Stimulated activated CD4-positive, alpha-beta T cell treated with anti-CD3 and anti-CD28 coated beads, Interleukin-2, amount 100 ng/mL, for 48 hours (primary cell): ENCODE measurements at places on chromosomes 3 and 15.

- no peak for DNase-seq
Observed at GRCh38 chr3:193942516-193943055, 193.4 kb upstream of the HES1 start.

DNA sequence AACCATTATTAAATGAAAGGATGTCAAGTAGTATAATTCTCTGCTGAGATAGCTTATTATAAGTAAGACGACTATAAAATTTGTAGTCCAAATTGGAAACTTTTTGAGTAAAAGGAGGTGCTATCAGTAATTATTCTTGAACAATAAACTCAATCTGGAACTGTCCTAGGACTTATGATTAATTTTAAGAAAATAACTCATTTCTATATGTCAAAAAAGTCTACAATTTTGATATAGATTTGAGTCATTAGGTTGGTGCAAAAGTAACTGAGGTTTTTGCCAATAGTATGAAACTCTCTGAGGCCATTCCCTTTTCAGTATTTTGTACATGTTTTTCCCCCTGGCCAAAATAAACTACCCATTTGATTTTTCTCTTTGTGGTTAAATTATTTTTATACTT is 41.0 kb downstream of the LEKR1 start:
- DNase-seq: no peak

GRCh38 chr15:40471105-40471807 is 472 bp downstream of the CHST14 start:
- no peak for DNase-seq

DNA sequence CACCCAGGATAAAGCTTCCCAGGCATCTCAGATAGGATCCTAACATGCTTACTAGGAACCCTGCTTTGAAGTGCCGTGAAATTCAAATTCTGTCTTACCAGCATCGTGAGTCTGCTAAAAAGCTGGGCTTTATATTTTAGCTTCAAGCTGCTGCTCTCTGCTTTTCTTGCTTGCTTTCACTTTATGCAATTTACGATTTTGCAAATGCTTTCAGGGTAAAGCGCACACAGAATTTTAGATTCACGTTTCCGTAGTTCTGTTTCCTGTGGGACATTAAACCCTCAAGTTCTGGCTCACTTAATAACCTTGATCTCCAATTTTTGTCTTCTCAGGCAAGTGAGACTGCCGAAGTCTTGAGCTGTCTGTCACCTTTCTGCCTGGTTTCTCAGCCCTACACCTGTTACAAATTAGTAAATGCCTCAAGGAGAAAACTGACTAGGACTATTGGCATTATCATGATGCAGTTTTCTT is 170.5 kb upstream of the TGFBR2 start:
- no peak for DNase-seq

- DNase-seq: no peak
Observed at GRCh38 chr3:47024932-47025331, 45.5 kb downstream of the NBEAL2 start.

DNA sequence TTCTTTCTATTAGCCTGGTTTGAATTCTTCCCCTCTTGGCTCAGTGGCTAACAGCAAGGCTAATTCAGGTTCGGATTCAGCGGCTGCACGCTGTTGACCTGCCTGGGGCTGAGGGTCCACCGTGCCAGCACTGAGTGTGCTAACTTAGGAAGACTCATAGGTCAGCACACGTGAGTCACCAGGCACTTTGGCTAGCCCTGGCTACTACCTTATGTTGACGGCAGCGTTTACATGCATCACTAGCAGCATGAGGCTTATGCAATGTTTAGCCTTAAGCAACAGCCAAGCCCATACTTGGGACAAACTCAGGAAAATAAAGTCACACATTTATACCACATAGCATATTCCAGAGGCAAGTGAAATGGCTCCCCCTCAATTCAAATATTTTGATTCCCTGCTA is 137.7 kb downstream of the RAB11A start:
- DNase-seq: no peak

GRCh38 chr15:32878869-32879805 is 161.3 kb downstream of the GREM1 start:
- no peak for DNase-seq

- DNase-seq: no peak
Observed at GRCh38 chr3:4994823-4995499, 15.7 kb downstream of the BHLHE40 start.

DNA sequence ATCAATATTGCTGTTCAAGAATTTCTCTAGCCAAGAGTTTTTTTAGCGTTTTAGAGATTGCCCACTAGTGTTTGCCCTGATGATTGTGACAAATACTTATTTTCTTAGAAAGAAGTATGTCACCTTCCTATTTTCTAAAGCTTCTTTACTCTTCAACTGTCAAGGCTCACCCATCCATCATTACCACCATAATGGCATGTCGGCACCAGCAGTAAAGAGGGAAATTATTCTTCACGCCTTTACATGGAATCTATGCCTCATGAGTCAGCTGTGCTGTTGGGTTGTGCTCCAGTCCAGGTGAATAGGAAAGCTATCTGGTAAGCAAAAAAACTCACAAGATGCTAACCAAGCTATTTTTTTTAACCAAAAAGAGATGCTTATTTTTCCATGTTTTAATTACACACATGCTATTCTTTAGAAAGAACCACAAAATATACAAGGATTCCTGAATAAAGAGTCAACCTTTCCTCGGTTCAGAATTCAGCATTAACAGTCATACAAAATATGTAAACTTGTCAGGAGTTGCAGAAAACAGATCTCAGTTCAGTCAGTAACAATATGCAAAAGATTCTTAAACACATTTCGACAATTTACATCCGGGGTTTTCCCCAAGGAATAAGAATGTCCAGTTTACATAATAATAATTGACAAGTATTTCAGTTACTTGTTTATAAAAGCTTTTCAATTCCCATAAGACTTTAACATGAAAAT is 128.0 kb downstream of the ATP8B4 start:
- DNase-seq: no peak

DNA sequence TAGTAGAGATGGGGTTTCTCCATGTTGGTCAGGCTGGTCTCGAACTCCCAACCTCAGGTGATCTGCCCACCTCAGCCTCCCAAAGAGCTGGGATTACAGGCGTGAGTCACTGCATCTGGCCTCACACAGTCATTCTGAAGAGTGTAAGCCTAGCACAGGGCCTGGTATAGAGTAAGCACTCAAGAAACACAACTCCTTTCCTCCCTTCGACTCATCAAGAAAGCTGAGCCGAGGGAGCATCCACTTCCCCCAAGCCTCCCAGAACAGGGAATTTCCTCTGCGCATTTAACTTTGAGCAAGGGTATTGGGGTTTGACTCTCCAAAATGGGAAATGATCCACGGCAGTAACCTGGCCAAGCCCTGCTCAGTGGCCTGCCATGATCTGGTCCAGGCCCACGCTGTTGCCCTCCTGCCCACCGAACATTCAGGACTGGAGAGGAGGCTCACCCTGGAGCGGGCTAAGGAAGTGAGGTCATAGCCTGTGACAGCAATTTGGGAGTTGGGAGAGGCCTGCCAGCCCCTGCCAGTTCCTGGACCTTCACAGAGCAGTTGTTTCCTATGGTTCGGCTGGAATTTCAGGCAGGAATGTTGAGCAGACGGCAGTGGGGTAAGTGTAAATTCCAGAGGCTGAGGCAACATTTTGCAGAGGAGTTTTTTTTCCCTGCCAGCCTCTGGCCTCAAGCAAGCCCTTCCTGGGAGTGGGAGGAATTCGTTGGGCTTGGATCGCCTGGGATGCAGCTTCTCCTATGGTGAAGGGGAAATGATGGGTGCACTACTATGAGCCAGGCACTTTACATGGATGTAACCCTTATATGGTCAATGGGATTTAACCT is 21.2 kb upstream of the SMAD3 start:
- no peak for DNase-seq

DNA sequence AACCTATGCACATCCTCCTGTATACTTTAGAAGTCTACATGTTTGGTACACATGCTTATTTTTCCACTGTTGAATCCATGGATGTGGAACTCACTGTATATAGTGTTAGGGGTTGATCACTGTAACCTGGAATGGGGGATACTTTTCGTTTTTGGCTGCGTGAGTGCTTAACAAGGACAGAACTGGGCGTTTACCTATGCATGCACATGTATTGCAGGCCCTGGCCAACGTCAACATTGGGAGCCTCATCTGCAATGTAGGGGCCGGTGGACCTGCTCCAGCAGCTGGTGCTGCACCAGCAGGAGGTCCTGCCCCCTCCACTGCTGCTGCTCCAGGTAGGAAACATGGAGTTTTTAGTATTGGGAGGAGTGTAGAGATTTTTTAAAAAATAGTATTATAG is 2.3 kb downstream of the RPLP1 start:
- no peak for DNase-seq

GRCh38 chr3:141338881-141339280 is 29.4 kb upstream of the ZBTB38 start:
- no peak for DNase-seq

DNA sequence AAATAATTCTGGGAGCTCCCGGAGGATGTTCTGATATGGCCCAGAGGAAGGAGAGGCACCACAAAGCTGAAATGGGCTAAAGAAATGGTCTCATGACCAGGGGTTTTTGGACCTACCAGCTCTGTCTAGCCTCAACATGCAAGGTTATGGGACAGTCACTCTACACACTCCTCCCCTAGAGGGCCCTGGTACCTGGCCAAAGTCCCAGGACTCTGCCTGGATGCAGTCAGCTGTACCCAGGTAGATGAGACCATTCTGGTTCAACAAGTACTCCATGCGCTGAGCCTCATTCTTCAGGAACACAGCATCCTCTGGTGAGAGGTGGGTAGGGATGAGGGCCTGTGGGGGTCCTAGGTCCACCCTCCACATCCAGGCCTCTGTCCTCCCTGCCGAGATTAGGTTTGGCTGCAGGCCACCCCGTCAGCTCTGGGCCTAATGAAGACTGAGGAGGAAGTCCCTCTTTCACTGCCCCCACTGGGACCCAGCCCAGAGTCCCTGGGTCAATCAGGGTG is 9.5 kb downstream of the EPB42 start:
- no peak for DNase-seq

DNA sequence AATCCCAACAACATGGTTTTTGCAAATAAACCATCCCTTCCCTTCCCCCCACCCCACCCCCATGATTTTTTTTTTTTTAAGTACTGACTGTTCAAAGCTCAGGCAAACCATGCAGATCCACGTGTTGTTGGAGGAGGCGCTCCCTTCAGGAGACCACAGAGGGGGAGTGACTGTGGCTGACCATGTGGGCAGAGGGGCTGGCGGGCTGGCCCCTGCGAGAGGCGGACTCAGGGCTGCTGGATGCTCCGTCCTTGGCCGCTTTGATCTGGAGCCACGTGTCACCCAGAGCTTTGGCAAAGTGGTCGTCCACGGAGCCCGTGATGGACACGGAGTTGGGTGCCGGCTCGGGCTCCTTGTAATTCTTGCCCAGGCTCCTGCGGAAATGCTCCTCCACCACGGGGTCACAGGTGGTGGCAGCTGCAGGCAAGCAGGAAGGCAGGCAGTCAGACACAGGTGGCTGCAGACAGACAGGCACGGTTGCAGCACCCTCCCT is 85.3 kb downstream of the VGLL4 start:
- DNase-seq: no peak

DNA sequence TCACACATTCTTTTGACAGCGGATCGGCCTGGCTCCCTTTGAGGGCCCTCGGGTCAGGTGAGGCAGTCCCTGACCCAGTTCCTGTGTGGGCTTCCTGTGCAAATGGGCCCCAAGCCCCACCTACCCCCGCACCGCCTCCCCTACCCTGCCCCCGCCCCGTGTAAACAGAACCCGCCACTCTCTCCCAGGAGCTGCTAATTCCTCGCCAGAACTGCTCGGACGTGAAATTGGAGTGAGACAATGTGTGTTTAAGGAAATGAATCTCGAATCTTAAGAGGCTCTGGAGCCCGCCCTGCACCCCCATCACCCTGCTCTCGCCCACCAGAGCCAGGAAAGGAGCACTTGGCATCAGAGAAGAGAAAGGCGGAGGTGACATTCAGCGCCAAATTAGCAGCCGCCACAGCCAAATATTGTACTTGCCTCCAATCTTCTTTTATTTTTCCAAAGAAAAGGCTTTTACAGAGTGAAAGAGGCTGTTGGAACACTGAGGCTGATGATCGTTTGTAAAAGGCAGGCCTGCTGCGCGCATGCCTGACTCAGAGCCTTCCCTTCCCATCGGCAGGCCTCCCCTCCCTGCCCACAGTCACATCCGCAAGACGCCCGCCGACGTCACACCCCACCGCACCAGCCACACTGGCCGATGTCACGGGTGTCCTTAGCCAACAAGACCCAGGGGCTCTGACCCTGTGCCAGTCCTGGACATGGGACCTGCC is 53.1 kb downstream of the CACNA2D2 start:
- DNase-seq: peak; percentile 50

GRCh38 chr15:21261396-21261964 is 178.8 kb downstream of the POTEB3 start:
- DNase-seq: no peak

DNA sequence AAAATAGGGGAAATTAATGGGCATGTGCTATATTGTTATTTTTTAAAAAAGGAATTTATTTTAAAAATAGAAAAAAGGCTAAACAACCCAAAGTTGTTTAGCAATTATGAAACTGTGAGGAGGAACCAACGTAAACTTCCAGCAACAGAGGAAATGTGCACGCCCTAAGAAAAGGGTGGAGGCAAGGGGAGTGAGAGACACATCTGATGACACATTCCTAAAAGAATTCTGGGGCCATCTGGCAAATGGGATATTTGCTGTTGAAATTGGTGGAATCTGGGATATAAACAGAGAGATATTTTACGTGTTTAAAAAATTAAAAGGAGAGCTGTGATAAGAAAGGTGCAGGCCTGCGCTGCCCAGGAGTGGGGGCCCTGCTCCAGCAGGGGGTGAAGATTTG is 50.8 kb upstream of the MUC13 start:
- DNase-seq: no peak

DNA sequence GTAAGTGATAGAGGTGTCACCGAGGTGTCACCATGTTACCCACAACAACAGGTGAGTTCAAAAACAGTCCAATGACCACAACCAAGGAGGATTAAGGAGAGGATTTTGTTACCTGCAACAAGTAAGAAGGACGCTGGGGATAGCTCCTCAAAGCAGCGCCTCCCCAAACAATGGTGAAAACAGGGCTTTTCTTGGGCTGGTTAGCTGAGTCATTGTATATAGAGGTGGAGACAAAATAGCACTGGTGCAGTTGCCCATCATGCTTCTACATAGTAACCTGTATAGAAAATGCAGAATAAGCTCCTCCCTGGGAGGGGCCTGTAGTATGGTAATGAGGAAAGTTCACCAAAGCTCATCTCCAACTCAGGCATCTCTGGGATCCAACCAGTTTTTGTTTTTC is 116.9 kb upstream of the EIF1B start:
- no peak for DNase-seq

DNA sequence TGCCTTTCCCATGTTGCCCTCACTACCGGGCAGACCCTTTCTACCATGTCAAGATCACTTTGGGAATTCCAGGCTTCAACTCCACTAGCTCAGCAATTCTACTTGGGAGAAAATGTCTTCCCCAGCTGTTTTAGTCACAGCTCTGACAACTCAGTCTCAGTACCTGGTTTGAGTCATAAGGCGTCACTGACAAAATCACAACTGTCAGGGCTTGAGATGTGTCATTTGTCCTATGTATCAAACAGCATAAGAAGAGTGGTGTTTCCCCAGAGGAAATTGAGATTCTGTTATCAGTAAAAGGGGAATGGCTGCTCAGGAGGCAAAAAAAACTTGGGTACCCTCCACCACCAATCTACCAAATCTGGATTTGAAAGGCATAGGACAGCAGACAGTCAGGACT is 594.9 kb upstream of the SUCLG2 start:
- DNase-seq: no peak
